CD4-positive, alpha-beta T cell treated with Interleukin-21 for 1 hour (primary cell): ENCODE measurements at places on chromosomes 2 and 18.
A peak's percentile ranks its signal among the peaks of the same experiment; 100 is the strongest.

DNA sequence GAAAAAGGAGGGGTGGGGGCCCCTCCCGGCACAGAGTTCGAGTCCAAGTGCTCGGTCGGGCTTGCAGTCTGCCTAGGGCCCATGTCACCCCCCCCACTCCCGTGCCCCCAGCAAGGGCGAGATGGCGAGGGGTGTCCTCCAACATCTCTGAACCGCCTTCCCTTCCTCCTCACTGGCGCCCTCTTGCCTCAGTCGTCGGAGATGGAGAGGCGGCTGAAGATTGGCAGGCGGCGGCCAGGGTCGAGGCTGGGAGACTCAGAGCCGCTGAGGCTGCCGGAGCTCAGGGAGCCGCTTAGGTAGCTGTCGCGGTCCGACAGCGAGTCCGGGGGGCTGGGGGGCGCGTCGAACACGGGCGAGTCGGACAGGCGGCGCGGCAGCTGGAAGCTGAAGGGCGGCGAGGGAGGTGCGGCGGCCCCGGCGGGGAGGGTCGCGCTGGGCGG, 2.3 kb downstream of the ZFP36L2 start:
- DNase-seq = peak; percentile 78

- no peak for DNase-seq
Measured at GRCh38 chr2:40450796-40451430, 977 bp downstream of the SLC8A1 start.

GRCh38 chr2:145861940-145862339, 1342.0 kb upstream of the ZEB2 start:
- DNase-seq = no peak

- no peak for DNase-seq
Measured at GRCh38 chr2:223523551-223524001, 78.6 kb downstream of the SCG2 start.

GRCh38 chr18:73261243-73261642, 393.5 kb upstream of the NETO1 start:
- DNase-seq = no peak

DNA sequence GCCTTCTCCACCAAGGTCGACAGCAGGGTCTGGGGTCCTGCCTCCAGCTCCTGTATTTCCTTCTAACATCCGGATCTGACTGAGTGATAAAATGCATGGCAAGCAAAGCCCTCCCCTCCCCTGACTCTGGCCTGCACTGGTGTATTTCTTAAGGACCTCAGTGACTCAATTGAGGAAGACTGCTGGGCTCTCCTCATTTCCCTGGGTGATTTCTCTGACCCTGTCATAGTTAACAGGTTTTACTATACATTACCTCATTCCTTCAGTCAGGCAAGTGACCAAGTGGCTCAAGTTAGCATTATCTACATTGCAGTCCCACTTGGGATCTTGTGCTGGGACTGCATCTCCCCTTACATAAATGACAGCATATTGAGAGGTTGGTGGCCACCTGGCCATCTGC, 38.8 kb upstream of the CCBE1 start:
- no peak for DNase-seq

DNA sequence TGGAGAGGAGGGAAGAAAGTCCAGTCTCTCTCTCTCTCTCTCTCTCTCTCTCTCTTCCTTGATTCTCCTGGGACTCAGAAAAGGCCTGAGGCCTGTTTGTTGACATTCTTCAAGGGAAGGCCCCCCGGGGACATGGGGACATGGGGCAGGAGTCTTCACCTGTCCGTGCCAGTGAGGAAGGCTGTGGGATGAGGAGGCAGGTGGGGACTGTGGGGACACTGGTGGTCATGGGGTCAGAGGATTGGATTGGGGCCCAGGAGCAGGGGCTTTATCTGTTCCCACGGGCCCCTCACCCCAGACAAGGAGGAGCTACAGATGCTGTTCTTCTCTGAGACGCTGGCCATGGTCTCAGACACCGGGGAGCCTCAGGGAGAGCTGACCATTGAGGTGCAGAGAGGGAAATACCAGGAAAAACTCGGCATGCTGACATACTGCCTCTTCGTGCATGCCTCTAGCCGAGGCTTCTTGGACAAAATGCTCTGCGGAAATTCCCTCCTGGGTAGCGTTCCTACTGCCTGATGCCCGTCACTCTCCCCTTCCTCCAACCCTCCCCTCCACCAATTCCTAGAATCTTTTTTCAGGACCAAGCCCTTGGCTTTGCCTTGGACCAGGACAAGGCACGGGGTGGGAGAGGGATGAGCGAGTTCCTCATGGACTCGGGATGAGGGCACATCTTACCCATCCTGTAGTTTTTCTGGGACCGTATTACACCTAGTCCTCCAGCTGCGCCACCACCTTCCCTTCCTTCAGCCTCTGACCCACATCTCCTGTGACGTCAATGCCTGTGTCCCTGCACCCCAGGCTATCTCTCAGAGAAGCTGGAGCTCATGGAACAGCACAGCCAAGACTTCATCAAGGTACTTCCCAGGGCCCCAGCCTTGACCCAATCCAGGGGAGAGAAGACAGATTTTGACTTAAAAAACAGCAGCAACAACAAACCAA, 850 bp downstream of the CATIP start:
- no peak for DNase-seq

DNA sequence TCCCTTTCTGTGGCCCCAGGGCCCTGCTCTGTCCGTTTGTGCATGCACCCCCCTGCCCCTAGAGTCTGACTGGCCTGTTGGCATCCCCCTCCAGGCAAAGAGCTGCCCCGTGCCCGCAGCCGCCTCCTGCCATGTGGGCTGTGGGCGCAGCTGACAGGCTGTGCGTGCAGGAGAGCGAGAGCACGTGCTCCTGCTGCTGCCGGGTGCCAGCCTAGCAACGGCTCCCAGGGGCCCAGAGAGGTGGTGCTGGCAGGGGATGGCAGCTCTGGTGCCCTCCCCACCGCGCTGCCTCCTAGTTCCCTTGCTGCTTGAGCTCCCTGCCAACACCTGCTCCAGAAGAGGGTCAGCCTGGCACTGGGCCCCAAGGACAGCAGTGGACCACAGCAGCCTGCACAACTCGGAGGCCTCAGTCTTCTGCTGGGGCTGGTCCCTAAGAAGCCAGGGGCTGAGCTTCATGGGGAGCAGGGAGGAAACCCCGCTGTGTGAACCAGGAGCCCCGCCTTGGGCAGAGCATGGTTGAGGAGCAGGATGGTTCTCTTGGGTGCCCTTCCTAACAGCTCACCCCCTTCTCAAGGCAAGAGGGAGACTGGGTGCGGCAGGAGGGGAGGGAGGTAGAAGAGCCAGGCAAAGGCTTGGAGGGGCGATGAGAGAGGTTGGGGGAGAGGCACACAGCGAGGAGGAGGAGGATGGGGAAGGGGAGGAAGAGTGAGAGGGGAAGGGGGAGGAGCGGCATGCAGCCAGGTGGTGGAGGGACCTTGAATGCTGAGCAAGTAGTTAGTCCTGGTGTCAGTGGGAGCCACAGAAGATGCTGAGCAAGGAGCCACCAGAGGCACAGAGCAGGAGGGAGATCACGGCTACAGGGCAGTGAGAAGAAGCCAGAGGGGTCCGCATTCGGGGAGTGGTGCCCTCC, 23.8 kb upstream of the PTMA start:
- DNase-seq = no peak

- no peak for DNase-seq
Measured at GRCh38 chr2:159933727-159934049, 128.7 kb downstream of the PLA2R1 start.

- DNase-seq = peak; percentile 47
Measured at GRCh38 chr2:10080536-10081304, 509 bp upstream of the CYS1 start.

GRCh38 chr18:37428288-37428974, 137.2 kb downstream of the CELF4 start:
- no peak for DNase-seq

GRCh38 chr2:12047761-12048160, 301.3 kb downstream of the LPIN1 start:
- DNase-seq = no peak

DNA sequence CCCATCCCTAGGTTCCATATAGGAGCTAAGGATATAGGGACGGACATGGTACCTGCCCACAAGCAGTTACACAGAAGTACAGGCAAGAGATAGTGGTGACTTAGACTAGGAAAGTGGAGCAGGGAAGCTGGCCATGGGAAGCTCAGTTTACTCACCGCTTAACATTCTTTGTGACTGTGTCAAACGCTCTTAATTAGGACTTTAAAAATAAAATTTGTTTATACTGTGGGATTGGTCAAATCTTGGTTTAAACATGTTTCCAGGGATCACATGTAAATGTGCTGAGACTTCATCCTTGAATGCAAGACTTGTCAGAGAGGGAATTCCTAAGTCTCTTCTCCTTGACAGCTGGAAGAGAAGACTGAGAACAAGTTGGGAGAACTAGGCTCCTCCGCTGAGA, 107.3 kb downstream of the MTCL1 start:
- DNase-seq = no peak

GRCh38 chr18:63832470-63832869, 55.0 kb upstream of the SERPINB2 start:
- DNase-seq = no peak

- DNase-seq = no peak
Measured at GRCh38 chr18:33212363-33212762, 228.2 kb downstream of the CCDC178 start.

- DNase-seq = no peak
Measured at GRCh38 chr2:109726379-109727270, 67.5 kb upstream of the RGPD5 start.

DNA sequence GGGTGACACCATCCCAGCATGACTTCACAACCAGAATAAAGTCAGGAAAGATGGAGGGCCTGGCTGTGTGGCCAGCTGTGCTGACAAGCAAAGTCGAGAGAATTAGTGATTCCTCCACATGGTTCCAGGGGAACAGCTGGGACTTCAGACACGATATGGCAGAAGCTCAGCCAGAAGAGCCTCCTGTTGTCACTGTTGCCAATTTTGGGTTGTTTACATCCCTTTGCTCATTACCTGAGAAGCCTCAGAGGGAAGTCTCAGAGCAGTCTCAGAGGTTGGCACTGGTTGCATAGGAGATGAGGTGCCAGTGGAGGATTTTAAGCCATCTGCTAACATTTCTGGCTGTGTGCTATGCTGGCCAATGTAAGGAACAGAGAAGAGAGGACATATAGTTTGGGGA, 16.0 kb downstream of the LINC00305 start:
- no peak for DNase-seq

GRCh38 chr18:69469444-69469919, 68.8 kb downstream of the DOK6 start:
- DNase-seq = peak; percentile 48

GRCh38 chr2:30310955-30311354, 79.6 kb downstream of the LBH start:
- DNase-seq = no peak

DNA sequence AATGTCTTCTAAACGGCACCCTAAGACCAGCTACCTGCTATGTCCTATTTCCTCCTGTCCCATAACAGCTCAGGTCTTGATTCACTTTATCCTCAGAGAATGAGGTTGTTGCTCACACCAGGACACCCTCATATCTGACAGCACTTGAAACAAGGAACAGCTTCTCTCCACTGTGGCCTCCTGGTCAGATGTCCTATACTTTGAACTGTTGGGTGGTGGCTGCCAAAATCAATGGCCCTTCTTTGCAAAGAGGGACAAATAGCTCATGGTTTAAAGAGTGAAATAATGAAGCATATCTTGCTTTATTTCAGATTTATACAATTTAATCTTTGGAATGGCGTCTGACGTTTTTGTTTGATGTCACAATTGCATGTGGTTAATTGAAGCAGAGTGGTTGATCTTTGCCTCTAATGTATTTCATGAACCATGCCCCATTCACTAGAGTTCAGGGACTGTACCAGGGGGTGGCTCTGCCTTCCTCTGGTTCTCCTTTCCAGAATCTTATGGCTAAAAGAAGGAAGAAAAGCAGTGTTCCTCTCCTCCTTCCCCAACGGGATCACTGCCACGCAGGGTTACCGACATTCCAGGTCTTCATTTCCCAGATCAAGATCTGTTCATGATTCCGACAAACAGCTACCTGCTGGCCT, 24.1 kb upstream of the ZCCHC2 start:
- no peak for DNase-seq

DNA sequence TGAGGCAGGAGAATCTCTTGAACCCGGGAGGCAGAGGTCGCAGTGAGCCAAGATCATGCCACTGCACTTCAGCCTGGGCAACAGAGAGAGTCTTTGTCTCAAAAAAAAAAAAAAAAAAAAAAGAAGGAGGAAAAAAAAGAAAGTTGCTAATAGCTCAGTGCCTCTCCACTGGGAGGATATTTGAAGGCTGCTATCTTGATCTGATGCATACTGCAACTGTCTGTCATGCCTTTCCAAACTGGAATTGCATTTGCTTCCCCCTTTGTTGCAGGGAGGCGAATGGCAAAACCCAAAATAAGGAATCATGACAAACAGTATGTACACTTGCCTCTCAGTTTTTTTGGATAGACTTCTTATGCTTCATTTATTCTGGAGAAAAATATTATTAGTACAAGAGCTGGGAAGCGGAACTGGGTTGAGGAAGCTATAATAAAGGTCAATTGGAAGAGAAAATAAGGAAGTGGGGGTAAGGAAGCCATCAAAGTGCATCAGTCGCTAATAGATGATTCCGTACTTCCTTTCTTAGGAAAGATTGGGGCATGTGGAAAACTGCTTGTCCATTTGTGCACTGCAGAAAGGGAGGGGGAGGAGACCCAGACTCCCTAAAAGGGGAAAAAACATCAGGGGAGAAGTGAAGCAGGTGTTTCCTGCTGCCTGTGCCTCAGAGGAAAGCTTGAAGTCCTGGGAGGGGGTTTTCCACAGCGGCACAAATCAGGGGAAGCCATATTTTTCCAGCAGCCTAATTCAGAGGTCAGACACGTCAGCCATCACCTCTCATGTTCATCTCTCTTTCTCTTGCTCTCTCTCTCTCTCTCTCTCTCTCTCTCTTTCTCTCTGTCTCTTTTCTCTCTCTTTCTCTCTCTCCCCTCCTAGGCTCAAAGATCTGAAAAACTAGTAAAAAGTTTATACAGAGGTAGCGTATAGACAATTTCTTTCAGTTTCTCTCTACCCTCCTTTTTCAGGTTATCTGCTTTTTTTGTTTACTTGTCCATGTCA, 301.4 kb upstream of the TNP1 start:
- no peak for DNase-seq

- DNase-seq = no peak
Measured at GRCh38 chr2:22843919-22844537, 541.0 kb upstream of the KLHL29 start.

DNA sequence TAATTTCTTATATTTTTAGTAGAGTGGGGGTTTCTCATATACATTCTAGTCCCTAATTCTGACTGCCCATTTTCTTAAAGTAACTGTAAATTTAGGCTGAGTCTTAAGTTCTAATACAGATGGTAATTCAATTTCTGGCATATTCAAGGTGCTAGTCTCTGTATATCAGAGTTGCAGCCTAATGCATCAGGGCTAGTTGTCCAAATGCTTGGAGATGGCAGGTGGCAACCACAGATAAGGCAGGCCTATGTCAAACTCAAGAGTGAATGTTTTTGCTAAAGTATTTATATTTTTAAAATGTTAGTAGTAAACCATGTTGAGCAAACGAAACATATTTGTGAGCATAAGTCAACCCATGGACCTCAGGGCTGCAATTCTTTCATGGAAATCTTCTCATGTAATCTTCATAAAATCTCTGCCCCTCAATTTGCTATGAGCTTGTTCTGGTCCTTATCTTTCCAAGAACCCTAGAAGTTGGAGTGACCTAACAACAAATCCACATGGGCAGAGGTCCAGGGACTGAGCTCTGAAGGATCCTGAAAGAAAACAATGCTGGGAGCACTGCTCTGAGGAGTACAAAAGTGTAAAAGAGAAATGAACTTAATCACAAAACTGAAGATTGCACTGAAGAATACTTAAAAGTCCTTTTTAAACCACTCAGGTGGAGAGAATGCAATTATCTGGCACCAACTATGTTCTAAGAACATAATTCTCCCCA, 27.3 kb upstream of the DSC2 start:
- no peak for DNase-seq

- DNase-seq = no peak
Measured at GRCh38 chr2:177064422-177064821, 148.2 kb upstream of the HNRNPA3 start.

GRCh38 chr2:609881-610280, 67.3 kb downstream of the TMEM18 start:
- no peak for DNase-seq
